ENCODE measurements at places on chromosomes 3 and 15. TPM values are rescaled to one million over a fixed set of nuclear protein-coding genes. Genes with fewer than 3 reads are reported as not detected.

GOLGA8T gene
- not detected for total RNA-seq

SLC12A1 gene
- total RNA-seq, result not detected

NR2E3 gene
- under 0.01 TPM for total RNA-seq

C3orf20 gene
- total RNA-seq, result not detected

TMEM212 gene
- total RNA-seq, result not detected

ATP13A5 gene
- total RNA-seq, result not detected

SLC28A2 gene
- not detected for total RNA-seq

PSMD6 gene
- 103 TPM for total RNA-seq

EPHB1 gene
- 1.8 TPM for total RNA-seq

ACAN gene
- total RNA-seq, result under 0.01 TPM

UBAP1L gene
- total RNA-seq, result 2.8 TPM

FAM174B gene
- not detected for total RNA-seq

NUSAP1 gene
- 4.5 TPM for total RNA-seq

GOLGA8Q gene
- total RNA-seq, result 1.8 TPM

AP3B2 gene
- 0.23 TPM for total RNA-seq

TRAT1 gene
- not detected for total RNA-seq

CXCR6 gene
- total RNA-seq, result not detected

CHST2 gene
- 11.9 TPM for total RNA-seq

DVL3 gene
- 63.3 TPM for total RNA-seq

CD96 gene
- total RNA-seq, result not detected

OXSM gene
- total RNA-seq, result 14.0 TPM

SEMA6D gene
- total RNA-seq, result 0.46 TPM

GABRB3 gene
- 0.65 TPM for total RNA-seq

ALG1L2 gene
- total RNA-seq, result 0.55 TPM

TGM4 gene
- total RNA-seq, result not detected

PPP1R14D gene
- not detected for total RNA-seq

FAM107A gene
- not detected for total RNA-seq

SOX2 gene
- not detected for total RNA-seq

ARRDC4 gene
- total RNA-seq, result 11.0 TPM

TNFAIP8L3 gene
- 6.6 TPM for total RNA-seq

OIP5 gene
- 0.59 TPM for total RNA-seq

CCR8 gene
- not detected for total RNA-seq

GABRA5 gene
- 5.7 TPM for total RNA-seq

RHOV gene
- under 0.01 TPM for total RNA-seq

GALNT15 gene
- total RNA-seq, result 9.5 TPM

ROPN1 gene
- total RNA-seq, result not detected

GPR27 gene
- total RNA-seq, result not detected

UROC1 gene
- total RNA-seq, result not detected

SNTN gene
- not detected for total RNA-seq

ZPLD1 gene
- 0.42 TPM for total RNA-seq

ARGFX gene
- not detected for total RNA-seq

FBXO45 gene
- total RNA-seq, result 15.5 TPM

KLHDC8B gene
- total RNA-seq, result 9.5 TPM

NANOGP8 gene
- not detected for total RNA-seq

BRK1 gene
- 89.8 TPM for total RNA-seq

STRA6 gene
- total RNA-seq, result 47.2 TPM

PATL2 gene
- total RNA-seq, result 0.30 TPM

CHDH gene
- not detected for total RNA-seq

TFRC gene
- total RNA-seq, result 446 TPM
